Inflammatory macrophage treated with lipopolysaccharide for 1 hour (primary cell): ENCODE measurements at places on chromosomes 5 and 9.

- no peak for DNase-seq
These were observed 1.9 kb upstream of the TRIM32 start for GRCh38 chr9:116685166-116685565.

- DNase-seq, result no peak
These were observed 147.4 kb upstream of the PUM3 start for GRCh38 chr9:2991292-2991691.

DNA sequence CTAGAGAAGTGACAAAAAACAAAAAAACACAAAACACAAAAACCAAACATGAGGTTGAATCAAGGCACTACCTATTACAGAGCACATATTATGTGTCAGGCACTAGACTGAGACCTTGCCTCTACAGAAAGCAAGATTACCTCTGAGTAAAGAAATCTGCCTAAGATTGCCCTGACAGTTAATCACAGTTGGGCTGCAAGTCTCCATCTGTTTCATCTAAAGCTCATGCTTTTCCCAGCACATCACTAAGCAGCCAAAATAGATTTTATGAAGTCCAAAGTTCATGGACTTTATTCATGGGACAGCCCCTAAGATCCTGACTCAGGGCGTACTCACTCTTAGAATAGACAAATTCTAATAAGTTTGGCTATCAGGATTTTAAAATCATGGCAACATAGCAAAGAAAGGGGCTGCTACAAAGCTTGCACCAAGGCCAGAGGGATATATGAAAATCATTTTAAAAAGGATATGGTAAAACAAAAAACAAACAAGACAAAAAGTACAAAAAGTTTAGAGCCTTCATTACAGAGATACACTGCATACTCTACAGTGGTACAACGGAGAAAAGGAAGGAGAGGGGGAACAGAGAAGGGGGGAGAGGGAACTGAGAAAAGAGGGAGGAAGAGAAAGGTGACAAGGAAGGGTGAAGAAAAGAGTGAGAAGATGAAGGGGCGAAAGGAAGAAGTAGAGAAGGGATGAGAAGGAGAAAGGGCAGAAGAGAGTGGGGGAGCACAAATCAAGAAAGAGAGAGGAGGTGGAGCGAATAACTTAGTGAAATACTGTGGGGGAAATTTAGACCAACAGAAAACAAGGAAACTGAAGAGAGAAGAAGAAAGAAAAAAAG is 58.2 kb downstream of the RICTOR start:
- no peak for DNase-seq

DNA sequence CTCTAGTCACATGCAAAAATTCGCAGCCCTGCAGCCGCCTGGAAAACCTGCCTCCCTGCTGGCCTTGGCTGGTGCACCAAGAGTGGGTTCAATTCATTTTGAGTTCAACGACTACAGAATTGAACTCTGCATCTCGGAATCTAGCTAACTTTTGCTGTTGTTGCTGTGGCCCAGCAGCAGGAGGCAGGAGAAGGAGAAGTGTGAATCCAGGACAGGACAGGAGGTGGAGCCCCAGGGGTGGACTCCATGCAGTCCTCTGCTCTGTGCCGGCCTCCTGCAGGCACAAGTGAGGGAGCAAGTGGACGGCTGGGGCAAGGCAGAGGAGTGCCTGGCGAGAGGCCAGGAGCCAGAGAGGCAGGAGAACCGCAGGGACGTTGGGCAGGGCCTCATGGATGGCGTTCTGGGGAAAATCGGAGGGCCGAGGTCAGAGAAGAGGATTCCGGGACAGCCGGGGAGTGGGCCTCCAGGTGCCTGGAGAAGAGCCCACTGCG is 214.2 kb downstream of the FANCC start:
- DNase-seq, result no peak

DNA sequence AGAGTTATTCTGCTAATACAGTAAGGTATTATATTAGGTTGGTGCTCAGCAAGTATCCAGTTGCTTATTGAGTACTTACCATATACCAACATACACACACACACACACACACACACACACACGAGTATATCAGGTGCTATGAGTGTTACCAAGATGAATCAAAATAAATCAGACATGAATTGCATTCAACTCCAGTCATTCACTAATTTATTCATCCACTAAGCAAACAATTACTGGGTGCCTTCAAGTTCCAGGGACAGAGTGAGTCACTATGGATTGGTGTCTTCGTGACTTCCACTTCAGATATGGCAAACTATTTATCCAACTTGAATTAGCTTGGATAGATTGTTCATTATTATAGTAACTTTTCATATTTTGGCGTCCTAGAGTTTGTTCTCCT is 140.7 kb upstream of the SLC44A1 start:
- no peak for DNase-seq

- DNase-seq, result peak; percentile 51
These were observed 55.9 kb downstream of the ADRB2 start for GRCh38 chr5:148882332-148882731.

DNA sequence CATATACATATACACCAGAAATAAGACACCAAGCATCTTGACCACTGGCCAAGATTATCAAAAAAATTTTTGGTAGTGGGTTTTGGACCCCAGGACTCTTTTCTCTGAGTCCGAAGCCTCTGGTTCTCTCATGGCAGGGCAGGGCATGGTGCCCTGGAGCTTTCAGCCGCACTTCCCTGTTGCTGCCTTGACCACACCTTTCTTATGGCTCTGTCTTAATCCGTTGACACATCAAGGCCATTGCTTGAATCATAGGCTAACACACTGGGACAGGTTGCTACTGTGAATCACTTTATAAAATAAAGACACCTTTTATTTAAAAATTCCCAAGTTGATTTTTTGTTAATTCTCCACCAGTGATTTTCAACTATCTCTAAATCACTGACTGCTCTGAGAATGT is 45.4 kb upstream of the CAST start:
- no peak for DNase-seq

DNA sequence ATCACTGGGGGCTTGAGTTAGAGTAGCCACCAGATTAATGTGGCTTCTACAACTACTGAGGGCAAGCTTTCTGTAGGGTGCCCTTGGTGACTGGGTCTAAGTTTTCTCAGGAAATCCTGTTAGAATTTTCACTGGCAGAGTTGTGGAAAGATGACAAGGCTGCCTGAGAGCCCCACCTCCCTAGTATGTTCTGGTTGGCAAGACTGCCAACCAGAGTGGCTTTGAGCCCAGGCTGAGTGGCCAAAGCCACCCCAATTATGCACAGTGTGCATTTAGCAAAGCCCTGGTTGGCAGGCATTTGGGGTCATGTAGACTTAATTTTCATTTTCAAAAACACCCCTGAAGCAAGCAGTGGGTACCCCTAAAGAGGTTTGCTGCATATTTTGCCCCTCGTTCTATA is 136.7 kb upstream of the HAPLN1 start:
- DNase-seq, result no peak

DNA sequence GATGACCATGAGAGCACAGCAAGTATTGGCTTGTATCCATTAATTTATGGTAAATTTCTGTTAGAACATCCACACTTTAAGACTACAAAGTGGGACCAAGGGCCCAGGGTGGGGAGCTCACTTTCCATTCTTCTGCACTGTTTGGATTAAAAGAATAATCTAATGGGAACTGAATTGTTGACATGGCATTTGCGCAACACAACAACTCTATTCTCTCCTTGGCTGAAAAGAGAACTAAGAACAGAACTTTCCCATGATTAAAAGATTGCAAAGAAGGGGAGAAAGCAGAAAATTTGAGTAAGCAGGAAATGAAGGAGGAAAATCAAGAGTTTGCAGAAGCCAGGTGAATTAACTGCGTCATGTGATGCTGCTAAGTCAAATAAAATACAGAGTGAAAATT is 143.4 kb downstream of the HINT1 start:
- peak; percentile 10 for DNase-seq

DNA sequence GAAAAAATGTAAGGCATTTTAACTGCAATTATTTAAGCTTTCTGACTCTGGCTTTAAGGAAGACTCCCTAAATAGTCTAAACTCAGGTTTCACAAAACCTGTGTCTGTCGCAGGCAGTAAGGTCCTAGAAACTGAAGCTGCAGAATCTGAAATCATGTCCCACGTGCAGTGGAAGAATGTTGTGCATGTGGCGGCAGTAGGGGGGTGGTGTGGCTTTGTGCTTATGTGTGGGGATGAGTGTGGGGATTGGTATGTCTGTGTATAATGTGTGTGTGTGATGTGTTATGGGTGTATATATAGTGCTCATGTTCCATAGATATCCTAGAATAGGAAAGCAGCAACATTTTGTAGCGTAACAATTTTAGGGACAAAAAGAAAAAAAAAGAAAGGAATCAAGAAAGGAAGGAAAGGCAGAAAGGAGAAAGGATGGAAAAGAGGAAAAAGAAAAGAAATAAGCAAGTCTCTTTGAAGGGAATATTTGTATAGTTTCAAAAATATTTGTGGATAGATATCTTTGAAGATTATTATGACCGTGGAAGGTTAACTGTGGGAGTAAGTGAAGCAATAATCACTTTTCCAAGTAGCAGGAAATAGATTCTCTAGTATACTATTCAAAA is 6.6 kb downstream of the ANKDD1B start:
- no peak for DNase-seq

DNA sequence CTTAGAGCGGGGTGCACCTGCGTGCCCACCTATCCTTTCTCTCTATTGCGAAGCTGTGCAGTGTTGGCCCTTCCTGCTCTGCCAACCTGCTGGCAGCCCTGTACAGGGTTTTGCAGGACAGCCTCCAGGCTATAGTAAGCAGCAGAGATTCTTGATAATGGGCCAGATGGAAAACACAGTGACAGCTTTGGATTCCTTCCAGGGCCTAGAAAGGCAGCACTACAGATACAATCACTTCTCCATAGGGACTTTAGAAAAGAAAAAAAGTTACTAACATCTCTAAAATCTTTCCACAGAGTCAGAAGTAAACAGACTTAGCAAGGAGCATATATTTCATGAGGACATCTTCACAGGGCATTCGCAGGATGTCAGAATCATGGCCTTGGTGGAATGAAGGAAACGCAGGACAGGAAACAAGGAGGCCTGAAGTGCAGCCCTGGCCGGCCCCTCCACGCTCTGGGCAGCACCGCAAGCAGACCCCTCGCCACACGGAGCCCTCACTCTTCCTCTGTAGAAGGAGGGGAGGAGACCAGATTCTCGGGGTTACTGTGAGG is 172.1 kb upstream of the GAS1 start:
- no peak for DNase-seq

DNA sequence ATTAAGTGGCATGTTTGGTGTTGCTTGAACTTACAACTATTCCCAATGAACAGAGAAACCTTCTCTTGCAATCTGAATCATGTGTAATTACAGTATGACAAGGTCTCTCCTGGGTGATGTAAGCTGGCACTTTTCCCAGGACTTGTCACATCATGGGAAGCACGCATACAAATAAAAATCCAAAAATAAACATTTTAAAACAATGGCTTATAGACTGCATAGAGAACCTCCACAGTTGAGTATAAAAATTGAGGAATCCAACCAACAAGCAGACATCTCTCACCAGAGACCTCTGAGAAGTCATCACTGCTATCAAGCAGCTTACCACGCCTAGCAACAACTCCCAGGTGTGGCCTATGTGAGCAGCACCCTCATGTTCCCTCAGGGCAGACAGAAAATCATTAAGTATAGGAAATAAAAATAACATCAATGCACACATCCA is 3.9 kb downstream of the MLLT3 start:
- DNase-seq, result peak; percentile 45

DNA sequence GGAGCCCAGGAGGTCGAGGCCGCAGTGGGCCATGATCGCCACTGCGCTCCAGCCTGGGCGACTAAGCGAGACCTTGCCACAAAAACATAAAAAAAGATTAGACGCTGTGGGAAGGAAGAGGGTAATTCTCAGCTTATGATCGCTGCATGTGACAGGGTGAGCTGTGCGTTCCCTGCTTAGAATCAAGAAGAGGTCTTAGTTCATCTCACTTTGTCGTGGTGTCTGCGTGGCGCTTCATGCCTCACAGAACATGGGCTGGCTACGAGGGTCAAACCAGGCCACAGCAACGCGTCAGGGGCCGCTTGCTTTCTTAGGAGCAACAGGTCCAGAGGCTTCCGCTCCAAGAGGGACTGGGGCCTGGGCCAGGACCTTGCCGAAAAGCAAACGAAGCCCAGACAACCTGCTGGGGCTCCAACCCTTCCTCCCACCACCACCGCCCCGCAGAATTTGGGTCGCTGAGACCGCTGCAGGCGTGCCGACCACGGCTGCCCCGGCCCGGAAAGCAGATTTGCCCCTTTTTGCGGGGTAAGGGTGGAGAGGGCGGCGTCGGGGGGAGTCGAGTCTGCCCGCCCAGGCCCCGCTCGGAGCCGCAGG is 10.0 kb upstream of the GRIN1 start:
- no peak for DNase-seq

DNA sequence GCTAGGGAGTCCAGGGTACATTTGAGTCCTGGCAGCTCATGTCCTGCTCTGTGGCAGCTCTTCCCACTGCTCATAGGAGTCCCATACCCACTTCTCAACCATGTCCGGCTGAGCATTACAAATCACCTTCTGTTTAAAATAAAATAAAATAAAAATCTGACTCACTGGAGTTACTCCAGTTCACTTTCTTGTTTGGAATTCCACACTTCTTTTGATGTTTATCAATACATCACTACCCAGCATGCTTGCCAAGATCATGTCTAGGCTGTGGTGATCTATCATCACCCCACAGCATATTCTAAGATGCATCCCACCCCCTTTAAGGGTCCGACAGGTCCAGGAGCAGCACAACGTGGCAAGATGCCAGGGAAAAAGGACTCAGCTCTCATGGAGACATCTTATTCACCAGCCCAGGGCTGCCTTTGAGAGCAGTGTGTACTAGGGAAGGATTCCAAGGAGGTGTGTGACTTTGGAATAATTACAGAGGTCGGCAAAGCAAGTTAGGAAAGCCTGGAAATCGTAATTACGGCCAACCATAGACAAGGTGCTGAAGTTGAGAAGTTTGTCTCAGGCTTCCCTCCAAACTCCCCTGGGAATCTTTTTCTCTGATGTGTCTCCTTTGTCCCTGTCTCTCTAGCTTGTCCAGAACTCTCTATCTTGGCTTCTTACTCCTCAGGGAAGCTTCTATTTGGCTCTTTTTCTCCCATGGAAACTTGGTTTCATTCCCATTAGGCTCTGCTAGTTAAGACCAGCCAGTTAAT is 111.4 kb upstream of the SLC1A3 start:
- no peak for DNase-seq

DNA sequence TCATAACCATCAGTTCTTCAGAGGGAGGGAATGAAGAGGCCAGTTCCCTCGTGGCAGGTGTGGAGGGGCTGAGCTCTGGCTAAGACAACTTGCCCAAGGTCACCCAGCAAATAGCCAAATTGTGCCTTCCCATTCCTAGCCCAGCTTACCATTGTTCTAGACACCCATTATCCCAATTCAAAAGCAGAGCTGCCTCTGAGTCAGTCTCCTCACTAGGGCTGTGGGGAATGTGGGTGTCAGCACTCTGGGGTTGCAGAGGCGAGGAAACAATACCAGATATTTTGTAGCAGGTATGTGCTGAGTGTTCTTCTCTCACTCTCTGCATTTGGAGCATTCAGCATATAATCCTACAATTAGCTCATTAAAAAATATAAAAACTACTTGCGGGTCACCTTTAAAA is 270.8 kb downstream of the PSAT1 start:
- no peak for DNase-seq

DNA sequence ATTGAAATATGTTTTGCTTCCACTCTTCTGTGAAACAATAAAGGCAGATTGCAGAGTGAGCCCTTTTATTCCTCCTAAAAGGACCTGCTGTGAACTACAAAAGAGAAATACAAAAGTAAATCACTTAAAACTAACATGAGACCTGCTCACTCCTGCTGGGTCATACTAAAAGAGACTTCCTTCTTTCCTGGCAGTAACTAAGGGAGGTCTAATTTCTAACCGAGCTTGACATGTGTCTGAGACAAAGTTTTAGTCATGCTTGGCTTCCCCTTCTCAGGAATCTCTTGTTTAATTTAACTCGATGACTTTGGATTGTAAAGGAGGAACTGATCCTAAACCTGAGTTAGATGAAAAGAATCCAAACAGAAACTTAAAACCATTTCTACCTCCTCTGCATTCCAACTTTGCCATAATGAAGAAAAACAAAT is 86.4 kb upstream of the CDH6 start:
- no peak for DNase-seq
